ENCODE measurements at places on chromosomes 3 and 15. TPM values are rescaled to one million over a fixed set of nuclear protein-coding genes. Genes with fewer than 3 reads are reported as not detected.

The FAM227B gene
- 13.9 TPM for total RNA-seq

The RASL12 gene
- 8.0 TPM for total RNA-seq

- H3K27me3 ChIP-seq, result no peaks in the 10 kb centered on the region
- H3K4me3 ChIP-seq, result no peak overlapping the region
- no peak for DNase-seq
- H3K36me3 ChIP-seq, result no peaks in the 10 kb centered on the region
- no peak overlapping the region for H3K27ac ChIP-seq
Measured at GRCh38 chr3:182697345-182697919, 95.9 kb upstream of the ATP11B start.

DNA sequence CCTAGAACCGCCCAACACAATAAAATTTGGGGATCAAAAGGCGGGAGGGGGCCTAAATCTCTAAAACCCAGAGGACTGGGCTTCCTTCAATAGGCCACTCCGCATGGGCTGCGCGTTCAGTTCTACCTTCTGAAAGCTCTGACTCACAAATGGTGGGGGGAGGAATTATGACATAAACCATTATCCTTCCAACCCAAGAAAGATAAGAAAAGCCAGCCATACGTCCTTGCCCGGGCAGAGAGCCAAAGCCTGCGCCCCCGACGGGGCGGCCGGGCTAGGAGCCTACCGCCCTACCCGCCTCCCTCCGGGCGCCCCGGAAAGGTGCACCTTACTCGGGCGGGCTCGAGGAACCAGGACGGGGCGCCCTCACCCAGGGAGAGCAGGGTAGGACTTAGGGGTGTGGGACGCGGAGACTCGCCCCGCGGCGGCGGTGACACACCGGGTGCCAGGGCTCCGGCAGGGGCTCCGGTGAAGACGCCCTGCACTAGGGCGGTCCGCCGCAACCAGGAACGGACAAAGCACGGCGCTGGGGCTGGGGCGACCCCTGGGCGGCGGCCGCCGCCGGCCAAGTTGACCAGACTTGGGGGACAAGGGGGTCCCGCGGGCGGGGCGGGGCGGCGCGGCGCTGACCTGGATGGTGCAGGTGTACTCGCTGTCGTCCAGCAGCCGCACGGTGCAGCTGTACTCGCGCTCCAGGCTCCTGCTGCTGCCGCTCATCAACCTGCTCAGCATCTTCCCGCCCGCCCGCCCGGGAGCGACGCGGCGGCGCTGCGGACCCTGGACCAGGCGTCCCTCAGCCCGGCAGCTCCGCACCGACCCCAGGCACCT lies 534 bp downstream of the FRMD5 start:
- H3K27ac ChIP-seq, result no peak overlapping the region
- no peaks in the 10 kb centered on the region for H3K36me3 ChIP-seq
- H3K4me1 ChIP-seq, result peaks cover 4% of the 10 kb centered on the region
- H3K4me3 ChIP-seq, result no peak overlapping the region
- H3K27me3 ChIP-seq, result no peaks in the 10 kb centered on the region

DNA sequence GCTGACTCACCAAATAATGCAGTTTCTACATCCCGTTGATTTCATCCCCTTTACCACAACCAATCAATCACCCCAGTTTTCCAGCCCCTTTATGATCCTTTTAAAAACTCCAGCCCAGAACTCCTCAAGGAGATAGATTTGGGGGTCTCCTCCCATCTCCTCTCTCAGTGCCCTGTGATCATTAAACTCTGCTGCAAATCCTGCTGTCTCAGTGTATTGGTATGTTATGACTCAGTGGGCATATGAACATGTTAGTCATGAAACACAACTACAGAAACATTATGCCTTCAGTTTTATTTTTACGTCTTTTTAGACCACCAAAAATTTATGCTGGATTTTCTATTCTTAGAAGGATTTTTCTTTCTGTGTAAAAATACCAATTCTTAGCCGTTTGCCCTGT lies 213.7 kb downstream of the DIPK2A start:
- no peak overlapping the region for H3K27ac ChIP-seq
- H3K4me1 ChIP-seq, result no peaks in the 10 kb centered on the region
- H3K27me3 ChIP-seq, result no peaks in the 10 kb centered on the region

DNA sequence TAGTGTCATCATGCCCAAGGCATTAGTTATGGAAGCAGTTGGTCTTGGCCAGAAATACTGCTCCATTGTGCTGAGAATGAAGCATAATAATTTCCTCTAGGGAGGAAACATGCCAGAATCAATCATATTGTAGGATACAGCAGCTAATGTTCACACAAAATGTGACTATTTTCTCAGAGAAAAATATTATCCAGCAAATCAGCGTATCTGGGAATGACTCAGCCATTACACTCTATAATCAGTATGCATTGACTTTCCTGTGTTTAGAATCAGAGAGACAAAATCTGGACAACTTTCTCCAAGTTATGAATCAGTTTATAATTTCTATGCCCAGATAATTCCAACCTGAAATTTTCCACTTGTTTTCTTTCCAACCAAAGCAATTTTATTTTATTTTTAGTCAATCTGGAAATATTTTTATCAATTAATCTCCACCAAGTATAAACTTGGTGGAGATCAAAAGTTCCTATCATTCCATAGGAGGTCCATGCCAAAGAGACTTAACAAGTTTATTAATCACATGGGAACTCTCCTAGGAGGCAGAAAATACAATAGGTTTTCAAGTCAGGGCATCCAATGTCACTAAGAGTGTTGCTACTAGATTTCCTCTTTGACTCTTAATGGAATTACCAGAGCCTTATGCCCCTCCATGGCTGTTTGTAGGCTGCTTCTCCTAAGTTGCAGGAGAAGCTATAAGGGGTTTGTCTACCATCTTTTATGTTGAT lies 36.4 kb downstream of the SUCNR1 start:
- no peaks in the 10 kb centered on the region for H3K4me1 ChIP-seq
- H3K4me3 ChIP-seq, result no peak overlapping the region
- no peaks in the 10 kb centered on the region for H3K27me3 ChIP-seq
- no peak for DNase-seq
- no peaks in the 10 kb centered on the region for H3K36me3 ChIP-seq
- no peak overlapping the region for H3K27ac ChIP-seq

- DNase-seq, result no peak
- H3K4me1 ChIP-seq, result no peaks in the 10 kb centered on the region
- H3K4me3 ChIP-seq, result no peak overlapping the region
- no peaks in the 10 kb centered on the region for H3K36me3 ChIP-seq
Measured at GRCh38 chr15:79185199-79185598, 94.6 kb upstream of the RASGRF1 start.

- H3K27me3 ChIP-seq, result no peaks in the 10 kb centered on the region
- H3K36me3 ChIP-seq, result no peaks in the 10 kb centered on the region
- DNase-seq, result no peak
- H3K27ac ChIP-seq, result no peak overlapping the region
Measured at GRCh38 chr3:51719410-51720025, 12.7 kb downstream of the GRM2 start.

- no peak for DNase-seq
- no peak overlapping the region for H3K4me3 ChIP-seq
- H3K27ac ChIP-seq, result no peak overlapping the region
- no peaks in the 10 kb centered on the region for H3K27me3 ChIP-seq
- no peaks in the 10 kb centered on the region for H3K36me3 ChIP-seq
- no peaks in the 10 kb centered on the region for H3K4me1 ChIP-seq
Measured at GRCh38 chr3:110810356-110810755, 261.3 kb upstream of the NECTIN3 start.

The NRG4 gene
- not detected for total RNA-seq

GRCh38 chr15:82642656-82643055 lies 4.5 kb downstream of the CPEB1 start:
- no peak overlapping the region for H3K27ac ChIP-seq
- no peak for DNase-seq
- H3K4me3 ChIP-seq, result no peak overlapping the region
- no peaks in the 10 kb centered on the region for H3K36me3 ChIP-seq
- H3K4me1 ChIP-seq, result peaks cover 18% of the 10 kb centered on the region
- no peaks in the 10 kb centered on the region for H3K27me3 ChIP-seq

DNA sequence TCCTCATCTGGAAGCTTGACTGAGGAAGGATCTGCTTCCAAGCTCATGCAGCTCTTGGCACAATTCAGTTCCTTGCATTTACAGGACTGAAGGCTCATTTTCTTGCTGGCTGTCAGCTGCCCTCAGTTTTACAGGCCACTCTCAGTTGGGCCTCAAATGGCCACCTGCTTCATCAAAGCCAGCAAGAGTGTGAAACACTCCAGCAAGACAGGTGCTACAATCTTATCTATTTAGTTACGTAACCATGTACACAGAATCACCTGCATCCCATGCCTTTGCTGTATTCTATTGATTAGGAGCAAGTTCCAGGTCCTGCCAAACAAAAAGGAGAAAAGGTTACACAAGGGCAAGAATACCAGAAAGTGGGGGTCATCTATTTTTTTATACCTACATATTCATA lies 40.8 kb downstream of the RHCG start:
- no peak overlapping the region for H3K4me3 ChIP-seq
- H3K36me3 ChIP-seq, result no peaks in the 10 kb centered on the region
- no peak overlapping the region for H3K27ac ChIP-seq
- no peaks in the 10 kb centered on the region for H3K27me3 ChIP-seq
- no peaks in the 10 kb centered on the region for H3K4me1 ChIP-seq

The CCR9 gene
- not detected for total RNA-seq

DNA sequence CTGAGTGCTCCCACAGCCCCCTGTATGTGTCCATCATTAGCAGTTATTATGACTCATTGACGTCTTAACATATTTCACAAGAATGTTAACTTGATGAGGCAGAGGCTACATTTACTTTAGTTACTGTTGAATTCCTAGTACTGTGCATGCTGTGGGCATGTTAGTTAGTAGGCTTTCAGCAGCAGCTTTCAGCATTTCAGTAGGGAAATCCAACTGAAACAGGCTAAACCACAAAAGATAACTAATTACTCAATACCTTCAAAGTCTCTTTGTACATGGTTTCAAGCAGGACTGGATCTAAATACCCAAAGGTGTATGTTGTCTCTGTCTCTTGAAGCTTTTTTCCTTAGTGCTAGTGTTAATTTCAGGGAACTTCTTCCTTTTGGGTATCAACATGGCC lies 229.9 kb upstream of the SUCLG2 start:
- DNase-seq, result no peak
- H3K27me3 ChIP-seq, result no peaks in the 10 kb centered on the region
- H3K27ac ChIP-seq, result no peak overlapping the region
- no peaks in the 10 kb centered on the region for H3K4me1 ChIP-seq

- H3K27ac ChIP-seq, result no peak overlapping the region
- H3K4me3 ChIP-seq, result no peak overlapping the region
- H3K36me3 ChIP-seq, result no peaks in the 10 kb centered on the region
- no peaks in the 10 kb centered on the region for H3K27me3 ChIP-seq
Measured at GRCh38 chr15:96889734-96890480, 559.4 kb downstream of the NR2F2 start.

The BNC1 gene
- 0.33 TPM for total RNA-seq

GRCh38 chr15:69996321-69997160 lies 101.2 kb downstream of the TLE3 start:
- H3K27ac ChIP-seq, result no peak overlapping the region
- H3K4me3 ChIP-seq, result no peak overlapping the region
- no peaks in the 10 kb centered on the region for H3K36me3 ChIP-seq
- no peaks in the 10 kb centered on the region for H3K27me3 ChIP-seq
- H3K4me1 ChIP-seq, result peaks cover 13% of the 10 kb centered on the region

- DNase-seq, result no peak
- no peaks in the 10 kb centered on the region for H3K36me3 ChIP-seq
- no peaks in the 10 kb centered on the region for H3K27me3 ChIP-seq
- no peak overlapping the region for H3K27ac ChIP-seq
- H3K4me1 ChIP-seq, result no peaks in the 10 kb centered on the region
- H3K4me3 ChIP-seq, result no peak overlapping the region
Measured at GRCh38 chr3:70539908-70540307, 227.5 kb upstream of the MDFIC2 start.

The GOLGA6A gene
- total RNA-seq, result 0.22 TPM

The ABCC5 gene
- 16.9 TPM for total RNA-seq

The CLDN18 gene
- not detected for total RNA-seq

The DCLK3 gene
- not detected for total RNA-seq

The KCNH8 gene
- total RNA-seq, result 0.29 TPM

The RGMA gene
- total RNA-seq, result 10.3 TPM

- H3K4me1 ChIP-seq, result no peaks in the 10 kb centered on the region
- DNase-seq, result no peak
- H3K36me3 ChIP-seq, result no peaks in the 10 kb centered on the region
- no peaks in the 10 kb centered on the region for H3K27me3 ChIP-seq
- H3K27ac ChIP-seq, result no peak overlapping the region
- no peak overlapping the region for H3K4me3 ChIP-seq
Measured at GRCh38 chr3:77935418-77935817, 895.5 kb downstream of the ROBO2 start.

GRCh38 chr15:48472756-48473155 lies 141.5 kb downstream of the DUT start:
- no peaks in the 10 kb centered on the region for H3K27me3 ChIP-seq
- H3K27ac ChIP-seq, result no peak overlapping the region
- no peak for DNase-seq
- H3K4me3 ChIP-seq, result no peak overlapping the region
- peaks cover 30% of the 10 kb centered on the region for H3K36me3 ChIP-seq

The PP2D1 gene
- total RNA-seq, result not detected

DNA sequence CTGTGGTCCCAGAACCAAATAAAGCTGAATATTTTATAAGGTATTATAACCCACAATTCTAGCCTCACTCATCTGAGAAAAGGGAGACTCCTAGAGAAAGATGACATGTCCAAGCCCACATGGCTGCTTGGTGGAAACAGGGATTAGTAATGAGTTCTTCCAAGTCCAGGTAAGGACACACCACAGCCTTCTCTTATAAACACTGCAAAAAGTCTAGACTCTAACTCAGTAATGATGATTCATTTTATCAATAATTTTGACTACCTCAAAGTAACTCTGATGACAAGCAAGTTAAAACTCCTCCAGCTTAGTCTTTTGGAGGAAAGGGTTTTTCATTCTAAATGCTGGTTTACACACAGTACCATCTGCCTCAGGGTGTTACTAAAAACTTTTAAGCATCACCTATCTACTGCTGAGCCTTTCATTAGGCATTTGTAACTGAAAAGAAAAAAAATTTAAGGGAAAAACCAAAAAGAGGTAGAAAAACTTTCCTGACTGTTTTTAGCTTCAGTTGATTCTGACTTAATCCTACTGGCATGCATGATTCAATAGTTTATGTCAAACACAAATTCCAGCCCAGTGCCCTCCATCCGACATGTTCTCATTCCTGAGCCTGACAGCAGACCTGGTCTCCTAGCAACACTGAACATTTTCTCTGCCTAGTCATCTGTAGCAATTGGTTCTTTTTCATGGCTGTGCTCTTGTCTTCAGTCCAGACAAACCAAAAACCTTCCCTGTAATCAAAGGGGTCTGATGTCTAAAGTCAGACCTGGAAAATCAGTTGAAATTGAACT lies 43.9 kb downstream of the P3H2 start:
- peak; percentile 73 for DNase-seq
- H3K4me3 ChIP-seq, result no peak overlapping the region
- peaks cover 12% of the 10 kb centered on the region for H3K4me1 ChIP-seq
- H3K27ac ChIP-seq, result peak overlapping the region; percentile 59
- H3K36me3 ChIP-seq, result no peaks in the 10 kb centered on the region

The FSTL1 gene
- total RNA-seq, result 135 TPM

DNA sequence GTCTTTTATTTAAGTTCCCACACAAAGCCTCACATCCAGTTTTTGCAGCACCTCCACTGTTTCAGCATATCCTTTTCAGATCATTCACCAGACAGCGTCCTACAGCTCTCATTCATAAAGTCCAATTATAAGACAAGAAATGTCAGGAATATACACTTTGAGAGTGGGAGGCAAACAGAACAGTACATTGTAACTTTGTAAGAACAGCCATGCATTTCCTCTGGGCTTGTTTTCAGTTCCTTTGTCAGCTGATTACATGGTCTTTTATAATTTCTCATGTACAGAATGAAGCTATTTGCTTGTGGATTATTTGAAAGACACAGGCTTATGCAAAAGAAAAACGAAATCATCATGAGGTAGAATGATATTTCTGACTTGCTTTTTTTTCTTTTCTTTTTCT lies 85.7 kb downstream of the SOX2 start:
- H3K4me3 ChIP-seq, result no peak overlapping the region
- no peak overlapping the region for H3K27ac ChIP-seq
- H3K36me3 ChIP-seq, result no peaks in the 10 kb centered on the region
- DNase-seq, result no peak
- H3K4me1 ChIP-seq, result no peaks in the 10 kb centered on the region
- H3K27me3 ChIP-seq, result no peaks in the 10 kb centered on the region

The FBXW12 gene
- not detected for total RNA-seq
